CD8-positive, alpha-beta memory T cell (primary cell): ENCODE measurements at places on chromosomes 5 and 9. TPM values are rescaled to one million over a fixed set of nuclear protein-coding genes. Genes with fewer than 3 reads are reported as not detected.

GRCh38 chr9:133458643-133459312 lies 1.0 kb upstream of the CACFD1 start:
- no peak overlapping the region for H3K27ac ChIP-seq
- H3K27me3 ChIP-seq = no peaks in the 10 kb centered on the region
- no peak for DNase-seq
- H3K36me3 ChIP-seq = no peaks in the 10 kb centered on the region

GRCh38 chr5:635306-636055 lies 23.3 kb downstream of the CEP72 start:
- H3K27me3 ChIP-seq = no peaks in the 10 kb centered on the region
- peaks cover 21% of the 10 kb centered on the region for H3K36me3 ChIP-seq
- H3K4me3 ChIP-seq = no peak overlapping the region
- no peaks in the 10 kb centered on the region for H3K4me1 ChIP-seq

- H3K27me3 ChIP-seq = no peaks in the 10 kb centered on the region
- peak overlapping the region; percentile 18 for H3K4me3 ChIP-seq
- peaks cover 35% of the 10 kb centered on the region for H3K36me3 ChIP-seq
- H3K4me1 ChIP-seq = peaks cover 81% of the 10 kb centered on the region
- DNase-seq = peak; percentile 55
Observed at GRCh38 chr9:281741-282645, 67.3 kb downstream of the DOCK8 start.

The GFRA3 gene
- not detected for total RNA-seq
